ENCODE measurements at places on chromosomes 7 and 10.

DNA sequence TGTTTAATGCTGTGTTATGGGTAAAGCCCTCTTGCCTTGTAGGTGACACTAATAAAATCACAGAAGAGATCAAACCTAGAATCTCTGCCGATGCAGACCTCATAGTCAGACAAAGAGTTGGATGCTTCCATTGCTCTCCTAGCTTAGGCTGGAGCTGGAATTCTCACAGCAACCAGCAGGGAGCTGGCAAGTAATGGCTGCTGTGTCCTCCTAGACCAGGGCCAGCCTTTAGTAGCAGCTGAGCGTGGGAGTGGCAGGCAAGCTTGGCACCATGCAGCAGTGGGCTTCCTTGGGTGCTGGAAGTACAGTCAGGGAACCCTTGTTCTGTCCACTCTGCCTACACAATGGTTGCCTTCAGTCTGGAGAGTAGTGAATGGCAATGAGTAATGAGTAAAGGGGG is 598.3 kb upstream of the GALNT17 start:
- DNase-seq, result no peak
- no peaks in the 10 kb centered on the region for H3K4me1 ChIP-seq
- H3K27ac ChIP-seq, result no peak overlapping the region

DNA sequence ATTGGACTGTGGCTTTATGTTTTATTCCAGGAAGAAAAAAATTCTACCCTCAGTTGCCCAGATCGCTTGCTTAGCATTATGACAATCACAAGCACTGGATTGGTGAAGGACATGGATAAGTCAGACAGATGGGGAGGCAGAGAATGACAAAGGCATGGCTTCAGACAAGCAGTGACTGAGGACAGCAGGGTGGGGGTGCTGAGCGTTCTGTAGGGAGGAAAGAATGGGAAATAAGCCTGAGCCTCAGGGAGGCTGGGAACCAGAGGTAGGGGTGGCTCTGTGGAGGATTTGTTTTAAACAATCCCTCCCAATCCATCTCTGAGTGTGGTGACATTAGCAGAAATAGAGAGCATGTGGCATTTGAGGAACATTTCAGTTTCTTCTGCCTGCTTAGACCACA is 896.9 kb downstream of the CCSER2 start:
- H3K36me3 ChIP-seq, result no peaks in the 10 kb centered on the region
- DNase-seq, result no peak
- peaks cover 9% of the 10 kb centered on the region for H3K27me3 ChIP-seq
- no peaks in the 10 kb centered on the region for H3K4me1 ChIP-seq

- no peak overlapping the region for H3K4me3 ChIP-seq
- peaks cover 7% of the 10 kb centered on the region for H3K27me3 ChIP-seq
- no peak overlapping the region for H3K27ac ChIP-seq
- no peaks in the 10 kb centered on the region for H3K36me3 ChIP-seq
These were observed 21.6 kb upstream of the GIMAP8 start for GRCh38 chr7:150428671-150429451.

GRCh38 chr10:127678091-127678490 is 58.9 kb upstream of the FOXI2 start:
- no peaks in the 10 kb centered on the region for H3K4me1 ChIP-seq
- peaks cover 1% of the 10 kb centered on the region for H3K27me3 ChIP-seq
- H3K36me3 ChIP-seq, result no peaks in the 10 kb centered on the region
- no peak for DNase-seq
- H3K4me3 ChIP-seq, result no peak overlapping the region
- H3K27ac ChIP-seq, result no peak overlapping the region

GRCh38 chr7:30246392-30246791 is 38.0 kb upstream of the ZNRF2 start:
- peaks cover 9% of the 10 kb centered on the region for H3K27me3 ChIP-seq
- peaks cover 16% of the 10 kb centered on the region for H3K4me1 ChIP-seq
- no peak overlapping the region for H3K4me3 ChIP-seq
- DNase-seq, result no peak

- no peak overlapping the region for H3K4me3 ChIP-seq
- H3K27ac ChIP-seq, result no peak overlapping the region
- peaks cover 98% of the 10 kb centered on the region for H3K27me3 ChIP-seq
These were observed 80.0 kb downstream of the PAX2 start for GRCh38 chr10:100825325-100825875.

DNA sequence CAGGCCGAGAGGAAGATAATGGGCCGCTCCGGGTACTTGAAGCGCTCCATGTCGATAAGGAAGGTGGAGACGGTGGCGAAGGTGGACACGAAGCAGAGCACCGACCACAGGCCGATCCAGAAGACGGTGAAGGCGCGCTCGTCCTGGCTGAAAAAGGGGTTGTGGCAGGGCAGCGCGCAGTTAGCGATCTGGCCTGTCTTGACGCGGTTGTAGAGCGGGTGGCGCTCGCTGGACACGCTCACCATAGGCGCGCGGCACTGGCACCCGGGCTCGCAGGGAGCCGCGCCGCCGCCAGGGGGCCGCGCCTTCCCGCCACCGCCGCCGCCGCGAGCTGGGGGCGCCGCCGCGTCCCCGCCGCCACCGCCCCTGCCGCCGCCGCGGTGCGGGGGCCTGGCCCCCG is 1.6 kb downstream of the FZD8 start:
- H3K36me3 ChIP-seq, result no peaks in the 10 kb centered on the region
- peak overlapping the region; percentile 99 for H3K27ac ChIP-seq
- DNase-seq, result peak; percentile 69
- H3K4me3 ChIP-seq, result peak overlapping the region; percentile 88
- H3K27me3 ChIP-seq, result no peaks in the 10 kb centered on the region
- peaks cover 72% of the 10 kb centered on the region for H3K4me1 ChIP-seq
